ENCODE measurements at places on chromosomes 12 and 14.

DNA sequence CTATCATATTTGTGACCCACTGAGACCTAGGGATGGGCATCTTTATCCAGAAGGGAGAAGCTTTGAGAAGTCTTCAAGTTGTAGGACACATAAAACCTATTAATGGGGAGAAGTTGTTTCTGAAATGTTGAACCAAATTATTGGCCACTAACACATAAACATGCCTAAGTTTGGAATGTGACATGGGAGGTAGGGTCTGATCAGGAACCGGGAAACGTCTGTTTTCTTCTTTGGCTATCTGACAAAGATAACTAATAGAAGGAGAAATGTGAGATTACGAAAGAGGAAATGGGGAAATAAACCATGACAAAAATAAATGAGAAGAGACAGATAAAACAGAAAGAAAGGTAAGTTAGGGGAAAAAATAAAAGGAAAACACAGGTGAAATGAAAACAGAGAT, 425.2 kb downstream of the EGLN3 start:
- no peak for DNase-seq

GRCh38 chr12:1503281-1503711, 91.1 kb downstream of the FBXL14 start:
- DNase-seq = no peak

GRCh38 chr14:86442135-86442534, 912.2 kb downstream of the FLRT2 start:
- DNase-seq = no peak

DNA sequence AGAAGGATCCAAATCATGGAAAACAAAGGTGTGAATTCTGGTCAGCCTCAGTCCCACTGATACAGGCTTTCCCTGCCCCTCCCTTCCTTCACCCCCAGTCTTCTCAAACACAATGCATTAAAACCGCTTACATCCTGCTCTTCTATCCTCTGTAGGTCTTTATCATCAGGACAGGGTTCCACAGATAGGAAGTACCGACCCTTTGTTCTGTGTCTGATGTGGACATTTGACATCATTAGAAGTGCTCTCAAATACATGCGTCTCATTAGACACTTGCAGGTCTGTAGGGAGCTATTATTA, 339 bp downstream of the EDDM3B start:
- no peak for DNase-seq

GRCh38 chr12:25550186-25550585, 2.9 kb downstream of the LMNTD1 start:
- no peak for DNase-seq
